AG04450 (cell line): ENCODE measurements at places on chromosomes 12 and 14.
A peak's percentile ranks its signal among the peaks of the same experiment; 100 is the strongest.

- no peak for DNase-seq
Measured at GRCh38 chr12:13981990-13982389, 588 bp upstream of the GRIN2B start.

DNA sequence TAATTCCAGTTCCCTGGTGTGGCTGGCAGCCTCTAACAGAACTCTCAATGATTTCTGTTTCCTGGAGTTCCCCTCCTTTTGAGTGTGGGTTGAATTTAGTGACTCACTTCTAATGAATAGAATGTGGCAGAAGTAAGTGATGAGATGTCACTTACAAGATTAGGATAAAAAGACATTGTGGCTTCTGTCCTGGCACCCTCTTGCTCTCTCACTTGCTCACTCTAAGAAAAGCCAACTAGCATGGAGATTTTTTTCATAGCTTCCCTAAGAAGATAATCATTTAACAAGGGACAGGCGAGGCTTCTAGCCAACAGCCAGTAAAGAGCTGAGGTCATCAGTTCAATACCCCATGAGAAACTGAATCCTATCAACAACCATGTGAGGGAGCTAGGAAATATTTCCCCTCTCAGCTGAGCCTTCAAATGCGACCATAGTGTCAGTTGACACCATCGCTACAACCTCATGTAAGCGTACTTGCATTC is 156.7 kb downstream of the TMTC3 start:
- no peak for DNase-seq

DNA sequence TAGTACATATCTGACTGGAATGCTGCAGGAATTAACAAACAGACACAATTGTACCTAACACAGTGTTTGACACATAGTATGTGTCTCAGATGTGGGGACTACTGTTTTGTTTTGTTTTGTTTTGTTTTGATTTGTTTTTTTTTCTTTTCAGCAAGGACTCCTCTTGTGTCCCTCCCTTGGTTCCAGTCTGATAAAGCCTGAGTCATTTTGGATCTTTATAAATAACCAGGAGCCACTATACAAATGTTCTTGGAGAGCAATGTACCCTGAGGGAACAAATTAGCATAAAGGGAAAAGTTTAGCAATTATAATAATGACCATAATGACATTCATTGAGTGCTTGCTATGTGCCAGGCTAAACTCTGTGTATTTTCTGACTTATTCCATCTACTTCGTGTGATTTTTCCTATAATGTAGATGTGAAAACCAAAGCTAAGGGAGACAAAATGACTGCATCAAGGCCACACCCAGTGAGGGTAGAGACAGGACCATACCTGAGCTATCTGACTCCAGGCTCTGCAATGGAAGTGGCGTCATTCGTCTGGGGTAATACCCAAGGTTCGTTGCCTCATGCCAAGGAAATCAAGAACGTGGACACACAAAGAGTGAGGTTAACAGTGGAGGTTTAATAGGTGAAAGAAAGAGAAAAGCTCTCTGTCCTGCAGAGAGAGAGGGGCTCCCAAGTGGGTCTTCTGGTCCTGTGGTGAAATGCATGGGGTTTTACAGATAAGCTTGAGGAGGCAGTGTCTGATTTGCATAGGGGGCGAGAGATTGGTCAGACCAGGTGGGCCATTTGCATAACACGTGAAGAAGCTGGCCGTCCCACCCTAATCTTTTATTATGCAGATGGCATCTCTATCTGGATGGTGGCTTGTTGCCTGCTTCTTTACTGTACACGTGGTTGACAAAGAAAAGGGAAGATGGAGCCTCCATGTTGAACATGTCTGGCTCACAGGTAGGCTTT is 285.5 kb upstream of the SFSWAP start:
- DNase-seq, result no peak

- no peak for DNase-seq
Measured at GRCh38 chr12:55719371-55719770, 822 bp upstream of the RDH5 start.

DNA sequence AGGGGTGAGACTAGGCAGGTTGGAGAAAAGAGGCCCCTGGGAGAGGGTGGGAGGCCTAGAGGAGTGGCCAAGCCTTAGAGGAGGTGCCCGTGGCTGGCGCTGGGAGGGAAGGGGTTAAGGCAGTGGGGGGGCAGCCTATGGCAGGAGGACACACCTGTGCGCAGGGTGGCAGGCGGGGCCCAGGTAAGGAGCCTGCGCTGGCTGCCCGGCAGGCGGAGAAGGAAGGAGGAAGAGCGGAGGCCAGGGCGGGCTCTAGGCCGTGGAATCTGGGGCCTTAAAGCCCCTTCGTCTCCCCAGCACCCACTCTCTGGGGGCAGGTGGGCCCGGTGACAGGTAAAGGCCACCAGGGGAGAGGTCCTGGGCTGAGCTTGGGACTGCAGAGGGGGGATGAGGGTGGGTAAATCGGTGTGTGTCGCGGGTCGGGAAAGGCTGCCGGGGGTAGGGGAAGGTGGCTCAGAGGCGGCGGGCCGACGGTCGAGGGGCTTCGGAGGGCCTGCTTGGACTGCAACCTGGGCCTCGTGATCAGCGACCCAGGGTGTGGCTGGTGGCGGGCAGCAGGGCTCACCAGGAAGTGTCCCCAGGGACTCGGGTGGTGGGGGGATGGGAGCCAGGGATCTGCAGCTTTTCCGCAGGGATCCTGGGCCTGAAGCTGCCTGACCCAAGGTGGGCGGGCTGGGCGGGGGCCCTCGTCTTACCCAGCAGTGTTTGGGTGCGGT is 7.3 kb downstream of the PHB2 start:
- DNase-seq, result no peak

DNA sequence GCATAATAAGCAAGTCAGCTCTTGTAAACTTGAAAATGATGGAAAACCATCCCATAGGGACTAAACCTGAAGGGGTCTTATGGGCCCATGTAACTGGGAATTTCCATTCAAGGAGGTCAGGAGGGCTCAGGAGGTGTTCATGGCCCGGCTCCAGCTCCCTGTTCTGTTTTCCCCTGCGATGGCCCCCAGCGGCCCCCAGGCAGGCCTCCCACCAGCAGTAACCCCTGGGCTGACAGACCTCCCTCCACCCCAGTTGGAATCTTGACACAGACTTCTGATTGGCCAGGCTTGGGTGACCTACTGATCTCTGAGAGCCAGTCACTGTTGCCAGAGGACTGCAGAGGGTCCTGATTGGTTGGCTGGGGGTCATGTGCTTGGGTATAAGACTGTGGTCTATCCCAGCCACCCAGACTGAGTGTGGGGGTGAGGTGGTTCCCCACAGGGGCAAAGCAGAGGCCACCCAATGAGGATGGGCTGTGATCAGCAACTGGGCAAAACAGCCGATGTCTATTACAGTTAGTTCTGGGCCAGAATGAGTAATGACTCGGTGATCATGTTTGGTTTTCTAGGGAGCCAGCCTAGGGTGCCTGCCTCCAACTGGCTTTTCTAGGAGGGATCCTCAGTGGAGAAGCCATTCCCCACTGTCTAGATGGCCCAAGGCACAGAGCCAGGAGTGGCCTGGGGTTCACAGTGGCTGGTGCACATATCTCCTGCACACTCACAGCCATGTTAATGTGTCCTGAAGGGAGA is 27.0 kb downstream of the RHOF start:
- DNase-seq, result no peak

GRCh38 chr12:129641926-129642325 is 261.9 kb downstream of the TMEM132D start:
- no peak for DNase-seq

DNA sequence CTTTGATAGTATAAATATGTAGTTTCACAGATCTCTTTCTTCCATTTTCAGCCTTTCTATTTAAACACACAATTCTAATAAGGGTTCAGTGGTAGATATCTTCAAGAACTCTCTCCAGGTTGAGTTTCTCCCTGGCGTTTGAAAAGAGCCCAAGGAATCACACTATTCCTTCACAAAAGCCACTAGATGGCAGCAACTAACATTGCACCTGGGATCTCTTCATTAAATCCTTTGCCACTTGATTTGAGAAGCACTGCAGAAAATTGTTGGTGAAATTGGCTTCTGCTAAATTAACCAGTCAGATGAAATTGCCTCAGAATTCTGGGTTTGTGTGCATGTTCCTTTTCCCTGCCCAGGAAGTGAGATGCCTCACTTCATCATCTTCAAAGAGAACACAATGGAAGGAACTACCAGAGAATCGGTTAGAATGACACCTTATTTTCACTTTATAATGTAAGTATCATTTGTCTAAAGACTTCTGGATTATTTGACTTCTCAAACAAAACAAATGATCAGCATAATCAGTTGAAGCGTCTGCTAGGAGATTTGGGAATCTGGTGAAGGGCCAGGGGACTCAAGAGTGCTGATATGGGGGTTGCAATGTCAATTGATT is 6.8 kb downstream of the CCDC198 start:
- DNase-seq, result peak; percentile 6

GRCh38 chr14:26598081-26598671 is 343 bp upstream of the NOVA1 start:
- peak; percentile 50 for DNase-seq

GRCh38 chr14:102235275-102235897 is 69.6 kb downstream of the MOK start:
- DNase-seq, result peak; percentile 72

DNA sequence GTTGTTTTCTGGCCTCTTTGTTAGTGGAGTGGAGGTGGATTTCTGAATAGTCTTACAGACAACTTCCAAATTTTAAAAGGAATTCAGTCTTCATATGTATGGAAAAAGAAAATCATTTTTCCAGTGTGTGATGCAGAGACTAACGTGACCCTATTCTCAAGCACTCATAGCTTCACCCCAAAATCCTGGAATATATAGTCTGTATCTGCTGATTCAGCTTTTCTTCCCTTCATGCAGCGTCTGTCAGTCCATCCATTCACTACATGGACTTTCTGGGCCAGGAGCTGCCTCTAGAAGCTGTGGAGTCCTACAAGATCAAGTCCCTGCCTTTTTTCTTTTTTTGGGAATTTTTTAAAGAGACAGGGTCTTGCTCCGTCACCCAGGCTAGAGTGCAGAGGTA is 23.8 kb downstream of the KLC1 start:
- no peak for DNase-seq

- DNase-seq, result no peak
Measured at GRCh38 chr12:132907216-132907615, 19.8 kb upstream of the CHFR start.

DNA sequence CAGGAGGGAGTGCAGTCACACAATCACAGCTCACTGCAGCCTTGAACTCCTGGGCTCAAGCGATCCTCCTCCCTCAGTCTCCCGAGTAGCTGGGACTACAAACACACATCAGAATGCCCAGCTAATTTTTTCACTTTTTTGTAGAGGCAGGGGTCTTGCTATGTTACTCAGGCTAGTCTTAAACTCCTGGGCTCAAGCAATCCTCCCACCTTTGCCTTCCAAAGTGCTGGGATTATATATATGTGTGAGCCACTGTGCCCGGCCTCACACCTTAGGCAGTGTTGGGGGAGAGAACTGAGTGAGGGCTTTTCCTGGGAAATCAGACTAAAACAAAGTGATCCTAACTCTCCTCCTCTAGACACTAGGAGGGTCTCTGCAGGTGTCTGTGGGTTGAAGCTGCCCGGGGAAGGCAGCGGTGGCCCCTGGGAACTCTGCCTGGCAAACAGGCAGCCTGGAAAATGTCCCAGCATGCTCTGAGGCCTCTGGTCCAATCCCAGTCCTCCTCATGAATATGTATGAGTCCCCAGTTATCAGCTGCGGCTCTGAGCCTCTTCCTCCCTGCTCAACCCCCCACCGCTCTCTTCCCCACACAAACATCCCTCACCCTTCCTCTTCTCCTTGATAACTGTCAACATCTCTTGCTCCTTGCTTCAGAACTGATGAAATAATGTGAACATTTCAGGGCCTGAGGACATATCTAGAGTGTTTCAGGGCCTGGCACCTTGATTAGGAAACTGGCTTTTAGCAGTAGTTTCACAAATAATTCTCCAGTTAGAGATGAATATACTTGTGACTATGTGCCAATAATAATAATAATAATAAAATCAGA is 7.9 kb upstream of the NAA25 start:
- DNase-seq, result no peak

DNA sequence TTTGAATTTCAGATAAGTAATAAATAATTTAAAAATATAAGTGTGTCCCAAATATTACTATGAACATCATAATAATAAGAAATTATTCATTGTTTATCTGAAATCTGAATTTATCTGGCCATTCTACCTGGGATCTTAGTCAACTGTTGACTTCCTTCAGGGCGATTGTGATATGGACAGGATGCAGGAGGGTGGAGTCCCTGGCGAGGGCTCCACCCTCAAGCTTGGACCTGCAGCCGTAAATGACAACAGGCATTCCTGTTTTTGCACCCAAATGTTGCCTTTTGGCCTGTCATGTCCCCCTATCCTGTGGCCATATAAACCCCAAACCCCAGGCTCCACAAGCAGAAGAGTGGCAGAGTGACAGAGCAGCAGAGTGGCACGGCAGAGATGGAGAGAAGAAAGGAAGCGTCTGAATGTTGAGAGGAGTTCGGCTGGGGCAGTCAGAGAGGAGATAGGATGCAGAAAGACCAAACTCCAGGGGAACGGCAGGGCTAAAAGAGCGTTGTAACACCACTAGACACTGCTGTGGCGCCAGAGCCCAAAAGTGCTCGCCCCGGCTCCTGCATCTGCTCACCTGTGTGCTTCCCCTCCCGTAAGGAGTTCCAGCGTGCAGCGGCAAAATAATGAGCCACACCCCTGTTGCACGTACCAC is 39.4 kb upstream of the FUT8 start:
- DNase-seq, result no peak

GRCh38 chr12:41576925-41577324 is 388.8 kb downstream of the PDZRN4 start:
- no peak for DNase-seq

- no peak for DNase-seq
Measured at GRCh38 chr14:90405101-90405500, 8.3 kb downstream of the CALM1 start.

GRCh38 chr12:78820946-78821345 is 43.6 kb upstream of the SYT1 start:
- no peak for DNase-seq

DNA sequence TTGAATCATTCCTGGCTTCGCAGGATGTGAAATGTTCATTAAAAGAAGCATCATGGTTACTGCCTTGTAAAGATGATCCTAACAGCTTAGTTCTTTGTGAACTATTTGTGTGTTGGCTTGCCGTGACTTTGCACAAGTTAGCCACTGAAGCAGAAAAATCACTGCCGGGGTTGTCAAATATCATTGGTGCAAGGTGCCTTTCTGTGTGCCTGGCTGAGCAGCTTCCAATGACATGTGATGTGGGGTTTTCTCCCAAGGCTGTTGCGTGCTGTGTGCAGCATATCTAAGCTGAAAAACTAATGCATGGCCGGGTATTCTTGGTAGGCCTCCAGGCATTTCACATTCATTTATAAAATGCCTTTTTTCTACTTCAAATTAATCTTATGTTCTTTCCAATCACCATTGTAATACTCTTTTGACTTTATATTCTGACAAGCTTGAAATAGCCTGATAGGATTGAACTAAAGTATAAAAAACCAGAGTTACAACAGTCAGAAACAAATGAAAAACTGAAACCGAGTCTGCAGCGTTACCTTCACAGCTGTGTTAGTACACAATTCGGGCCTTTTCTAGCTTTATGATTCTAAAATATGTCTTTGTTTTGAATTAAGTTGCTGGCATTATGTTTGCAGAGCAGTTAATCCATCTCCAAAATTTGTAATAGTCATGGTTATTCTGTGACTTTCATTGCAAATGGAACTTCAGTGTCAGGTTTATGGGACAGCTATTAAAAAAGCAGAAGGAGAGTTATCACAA is 222.1 kb downstream of the SYT1 start:
- no peak for DNase-seq
